Breast epithelium (tissue), 4 donors: ENCODE measurements at places on chromosomes 7 and 10. TPM values are rescaled to one million over a fixed set of nuclear protein-coding genes. Genes with fewer than 3 reads are reported as not detected.

- H3K4me1 ChIP-seq = no peaks in the 10 kb centered on the region
- no peaks in the 10 kb centered on the region for H3K36me3 ChIP-seq
- no peaks in the 10 kb centered on the region for H3K27me3 ChIP-seq
- no peak for DNase-seq
- H3K4me3 ChIP-seq = no peak overlapping the region
These were observed 2.3 kb downstream of the METTL27 start for GRCh38 chr7:73839743-73840714.

GRCh38 chr7:11570922-11571550, 261.0 kb downstream of the THSD7A start:
- no peaks in the 10 kb centered on the region for H3K4me1 ChIP-seq
- no peak overlapping the region for H3K27ac ChIP-seq
- H3K4me3 ChIP-seq = no peak overlapping the region
- no peak for DNase-seq
- H3K27me3 ChIP-seq = no peaks in the 10 kb centered on the region

GRCh38 chr7:157276091-157276561, 60.7 kb upstream of the DNAJB6 start:
- peaks cover 17% of the 10 kb centered on the region for H3K4me1 ChIP-seq
- no peaks in the 10 kb centered on the region for H3K27me3 ChIP-seq
- H3K36me3 ChIP-seq = no peaks in the 10 kb centered on the region
- H3K27ac ChIP-seq = no peak overlapping the region
- no peak for DNase-seq
- no peak overlapping the region for H3K4me3 ChIP-seq

GRCh38 chr10:80589726-80590373, 52.1 kb downstream of the SH2D4B start:
- no peaks in the 10 kb centered on the region for H3K27me3 ChIP-seq
- no peaks in the 10 kb centered on the region for H3K4me1 ChIP-seq
- H3K4me3 ChIP-seq = no peak overlapping the region
- no peak for DNase-seq

- H3K4me1 ChIP-seq = no peaks in the 10 kb centered on the region
- no peaks in the 10 kb centered on the region for H3K27me3 ChIP-seq
- H3K27ac ChIP-seq = no peak overlapping the region
- H3K4me3 ChIP-seq = no peak overlapping the region
- H3K36me3 ChIP-seq = no peaks in the 10 kb centered on the region
These were observed 32.6 kb downstream of the NEUROD6 start for GRCh38 chr7:31307972-31308371.

DNA sequence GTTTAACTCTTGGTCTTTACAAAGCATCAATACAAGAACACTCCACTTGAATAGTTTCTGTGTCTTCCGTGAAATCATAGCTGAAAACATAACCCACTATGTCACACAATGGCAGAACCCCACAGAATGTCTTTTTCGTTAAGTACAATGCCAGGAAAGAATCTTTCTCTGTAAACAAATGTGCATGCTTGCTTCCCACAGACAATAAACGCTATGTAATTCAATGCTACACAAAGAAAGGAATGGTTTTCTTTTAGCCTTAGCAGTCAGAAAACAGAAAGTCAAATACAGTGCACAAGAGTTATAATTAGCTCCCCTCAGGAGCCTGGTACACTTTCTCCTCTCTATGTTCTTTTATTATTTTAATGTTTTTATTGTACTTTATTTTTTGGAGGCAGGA, 186.1 kb downstream of the SRPK2 start:
- no peak overlapping the region for H3K4me3 ChIP-seq
- H3K36me3 ChIP-seq = no peaks in the 10 kb centered on the region
- H3K27ac ChIP-seq = no peak overlapping the region
- DNase-seq = no peak

- H3K27ac ChIP-seq = no peak overlapping the region
- no peaks in the 10 kb centered on the region for H3K36me3 ChIP-seq
- DNase-seq = no peak
- H3K4me1 ChIP-seq = no peaks in the 10 kb centered on the region
These were observed 159.3 kb downstream of the SH3PXD2A start for GRCh38 chr10:103696094-103696410.

GRCh38 chr7:157616426-157616825, 279.6 kb downstream of the DNAJB6 start:
- H3K4me1 ChIP-seq = no peaks in the 10 kb centered on the region
- no peak overlapping the region for H3K27ac ChIP-seq
- H3K4me3 ChIP-seq = no peak overlapping the region
- no peaks in the 10 kb centered on the region for H3K36me3 ChIP-seq
- no peak for DNase-seq
- H3K27me3 ChIP-seq = no peaks in the 10 kb centered on the region

GRCh38 chr7:38327637-38328036, 54.2 kb upstream of the TARP start:
- no peaks in the 10 kb centered on the region for H3K4me1 ChIP-seq
- no peaks in the 10 kb centered on the region for H3K36me3 ChIP-seq
- DNase-seq = no peak
- no peak overlapping the region for H3K27ac ChIP-seq
- no peak overlapping the region for H3K4me3 ChIP-seq

NHLRC2 gene
- 84.3 TPM for total RNA-seq

ANKRD2 gene
- total RNA-seq = not detected

NPY4R2 gene
- total RNA-seq = not detected

HIF1AN gene
- 15.4 TPM for total RNA-seq

AGBL3 gene
- 5.1 TPM for total RNA-seq

TASOR2 gene
- total RNA-seq = 98.6 TPM

TAS2R5 gene
- total RNA-seq = 2.0 TPM

TMEM213 gene
- total RNA-seq = not detected

CASP2 gene
- 11.7 TPM for total RNA-seq
